ENCODE measurements at places on chromosomes 7 and 10. TPM values are rescaled to one million over a fixed set of nuclear protein-coding genes. Genes with fewer than 3 reads are reported as not detected.

DNA sequence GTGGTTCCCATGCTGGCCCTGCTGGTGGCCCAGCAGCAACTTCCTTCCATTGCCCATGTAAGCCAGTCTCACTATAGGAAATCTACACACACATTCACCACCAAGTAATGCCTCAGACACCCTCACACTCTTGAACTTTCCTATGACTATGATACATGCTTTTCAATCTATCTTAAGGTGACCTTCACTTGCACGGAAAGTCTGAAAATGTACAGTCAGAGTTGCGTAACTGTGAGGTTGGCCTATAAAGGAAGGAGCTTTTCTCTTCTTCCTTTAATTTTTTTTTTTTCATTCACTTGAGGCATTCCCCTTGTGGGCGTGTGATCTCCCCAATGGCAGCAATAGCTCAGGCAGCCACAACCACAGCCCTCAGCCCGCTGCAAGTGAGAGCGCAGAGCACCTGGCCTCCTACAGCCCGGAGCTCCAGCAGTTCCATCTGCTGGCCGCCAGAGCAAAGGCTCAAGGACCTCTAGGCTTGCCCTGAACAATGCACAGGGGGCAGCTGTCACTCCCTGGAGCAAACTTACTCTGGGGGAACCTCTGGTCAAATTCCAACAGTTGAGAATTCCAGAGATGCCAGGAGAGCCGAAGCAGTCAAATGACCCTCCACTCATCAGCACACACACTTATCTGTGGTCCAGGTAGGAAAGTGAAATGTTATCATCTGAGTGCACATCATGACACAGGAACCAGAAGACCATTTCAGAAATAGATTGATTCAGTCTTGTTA is 123.1 kb upstream of the ADO start:
- DNase-seq: peak; percentile 79

DNA sequence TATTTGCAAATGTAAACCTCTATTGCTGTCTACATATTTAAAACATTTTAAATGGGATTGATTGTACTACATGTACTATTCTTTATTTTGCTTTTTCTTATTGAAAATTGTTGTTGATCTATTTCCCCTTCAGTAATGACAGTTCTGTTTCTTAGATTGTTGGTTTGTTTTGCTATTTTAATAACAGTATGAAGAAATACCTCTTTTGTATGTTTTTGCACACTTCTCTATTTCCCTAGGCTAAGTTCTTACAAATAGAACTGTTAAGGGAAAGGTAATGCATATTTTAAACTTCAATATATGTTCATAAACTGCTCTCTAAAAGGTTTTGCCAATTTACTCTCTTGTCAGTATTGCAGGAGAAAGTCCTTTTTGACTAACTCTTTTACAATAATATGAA is 195.0 kb upstream of the PRPS1L1 start:
- DNase-seq: no peak

DNA sequence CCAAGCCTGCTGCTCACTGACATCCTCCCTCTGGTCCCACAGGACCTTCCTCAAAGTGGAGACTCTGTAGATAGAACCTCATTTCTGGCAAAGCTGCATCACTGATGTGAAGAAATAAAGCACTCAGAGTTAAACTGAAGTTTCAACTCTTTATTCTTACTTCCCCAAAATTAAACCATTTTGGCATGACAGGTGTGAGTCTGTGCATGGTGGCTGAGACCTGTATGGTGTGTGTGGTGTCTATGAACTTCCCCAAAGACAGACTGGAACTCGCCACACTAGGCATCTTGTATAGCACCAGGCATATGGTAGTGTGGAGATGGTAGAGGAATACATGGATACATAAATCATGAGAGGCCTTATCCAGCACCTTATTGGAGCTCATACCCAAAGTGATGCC is 6.6 kb upstream of the WDFY4 start:
- no peak for DNase-seq

- DNase-seq: no peak
Observed at GRCh38 chr10:102286216-102286615, 40.9 kb downstream of the GBF1 start.

GRCh38 chr10:84398696-84399095 is 70.3 kb downstream of the CCSER2 start:
- no peak for DNase-seq

DNA sequence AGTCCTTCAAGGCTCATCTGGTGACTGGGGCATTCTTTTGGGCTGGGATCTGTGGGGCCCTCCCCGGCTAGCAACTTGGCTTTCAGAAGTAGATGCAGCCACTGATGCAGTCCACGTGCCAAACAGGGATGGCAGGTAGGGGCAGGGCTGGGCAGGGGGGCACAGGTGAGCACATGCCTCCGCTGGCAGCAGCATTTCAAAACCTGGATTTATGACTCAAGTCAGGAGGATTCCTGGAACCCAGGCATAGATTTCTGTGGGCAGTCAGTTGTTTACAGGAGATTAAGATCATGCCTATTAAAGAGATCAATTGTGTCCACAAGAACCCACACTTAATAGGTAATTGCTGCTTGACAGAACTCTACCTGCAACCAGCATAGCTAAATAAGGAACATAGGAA is 839 bp upstream of the HABP2 start:
- no peak for DNase-seq

GRCh38 chr10:116208956-116209567 is 63.9 kb downstream of the GFRA1 start:
- no peak for DNase-seq

DNA sequence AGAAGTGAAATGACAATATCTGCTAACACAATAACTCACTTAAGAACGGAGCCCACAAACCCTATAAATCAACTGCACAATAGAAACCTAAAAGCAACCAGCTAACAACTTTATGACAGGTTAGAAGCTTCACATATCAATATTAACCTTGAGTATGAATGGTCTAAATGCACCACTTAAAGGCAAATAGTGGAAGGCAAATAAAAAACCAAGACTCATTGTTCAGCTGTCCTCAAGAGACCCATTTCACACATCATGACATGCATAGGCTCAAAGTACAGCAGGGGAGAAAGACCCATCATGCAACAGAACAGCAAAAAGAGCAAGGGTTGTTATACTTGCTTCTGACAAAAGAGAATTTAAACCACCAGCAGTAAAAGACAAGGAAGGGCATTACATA is 46.8 kb downstream of the CDC14C start:
- no peak for DNase-seq

DNA sequence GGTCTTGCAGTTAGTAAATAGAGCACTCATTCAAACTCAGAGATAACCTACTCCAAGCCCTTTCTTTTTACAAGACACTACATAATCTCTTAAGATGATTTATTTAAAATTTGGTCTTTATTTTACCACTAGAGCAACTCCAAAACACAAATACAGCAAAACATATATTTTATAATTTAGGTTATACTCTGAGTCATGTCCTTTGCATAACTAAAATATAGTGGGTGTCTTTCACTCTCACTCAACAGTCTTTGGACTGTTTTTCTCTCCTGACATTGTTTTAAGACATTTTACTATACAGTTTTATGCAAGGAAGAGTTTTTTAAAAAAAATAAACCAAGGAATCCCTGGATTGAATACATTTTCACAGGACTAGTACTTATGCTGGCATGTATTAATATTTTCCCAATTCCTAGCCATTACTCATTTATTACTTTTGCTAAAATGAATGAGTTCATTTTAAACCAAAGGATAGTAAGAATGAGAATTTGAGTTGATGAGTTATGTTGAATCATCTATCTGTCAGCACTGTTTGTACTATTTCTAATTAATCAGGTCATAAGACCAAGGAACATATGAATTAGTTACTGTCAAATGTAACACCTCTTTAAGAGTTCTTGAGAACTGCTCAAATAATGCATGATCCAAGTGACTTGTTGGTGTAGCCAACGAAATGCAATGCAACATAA is 303.1 kb upstream of the FZD1 start:
- DNase-seq: no peak

GRCh38 chr7:156464339-156464738 is 176.2 kb upstream of the RNF32 start:
- DNase-seq: no peak

GRCh38 chr10:62652114-62652513 is 152.4 kb upstream of the ADO start:
- no peak for DNase-seq

DNA sequence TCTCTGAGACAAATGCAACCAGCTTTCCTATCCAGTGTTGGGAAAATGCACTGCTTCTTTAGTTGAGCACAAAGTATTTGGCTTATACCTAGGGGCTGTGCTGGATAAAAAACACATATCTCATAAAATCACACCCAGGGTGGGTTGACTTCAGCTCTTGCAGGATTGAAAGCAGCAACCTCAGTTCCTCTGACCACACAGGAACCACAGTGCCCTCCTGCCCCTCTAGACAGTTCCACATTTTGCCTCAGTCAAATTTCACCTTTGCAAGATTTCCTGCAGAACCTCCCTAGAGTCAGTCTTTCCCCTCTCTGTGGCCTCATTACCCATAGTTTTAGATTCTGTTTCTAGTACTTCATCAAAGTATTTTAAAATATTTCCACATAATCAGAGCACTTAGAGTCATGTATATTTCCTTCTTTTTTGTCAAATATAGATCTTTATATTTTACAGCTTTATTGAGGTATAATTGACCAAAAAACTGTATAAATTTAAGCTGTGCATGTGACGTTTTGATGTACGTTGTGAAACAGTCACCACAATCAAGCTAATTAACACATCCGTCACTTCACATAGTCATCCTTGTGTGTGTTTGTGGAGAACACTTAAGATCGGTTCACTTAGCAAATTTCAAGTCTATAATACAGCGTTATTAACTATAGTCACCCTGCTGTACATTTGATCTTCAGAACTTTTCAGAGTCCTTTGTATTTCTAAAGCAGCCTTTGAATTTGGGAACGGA is 37.0 kb upstream of the EGR2 start:
- DNase-seq: peak; percentile 62

- no peak for DNase-seq
Observed at GRCh38 chr7:156128496-156128895, 316.2 kb upstream of the SHH start.

DNA sequence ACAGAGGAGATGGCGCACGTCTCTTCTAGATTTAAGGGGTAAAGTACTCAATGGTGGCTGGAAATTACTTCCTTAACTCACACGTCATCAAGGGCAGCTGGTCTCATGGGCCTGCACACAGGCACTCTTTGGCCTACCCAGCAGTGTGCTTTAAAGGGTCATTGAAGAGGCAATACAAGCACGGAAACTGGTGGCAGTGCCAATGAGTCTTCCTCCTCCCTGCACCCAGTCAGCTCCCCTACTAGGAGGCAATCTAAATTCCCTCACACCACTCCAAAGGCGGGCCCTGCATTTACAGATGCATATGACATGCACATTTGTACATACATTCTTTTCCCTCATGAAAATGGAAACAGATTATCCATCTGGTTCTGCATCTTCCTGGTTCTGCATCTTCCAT is 47.4 kb downstream of the PPIF start:
- no peak for DNase-seq

GRCh38 chr7:1021366-1021765 is 23.0 kb upstream of the GPR146 start:
- no peak for DNase-seq

Gene FAM237B
- total RNA-seq: not detected

Gene CLRN3
- total RNA-seq: not detected

Gene GPR26
- not detected for total RNA-seq

Gene GLI3
- not detected for total RNA-seq

Gene CUZD1
- total RNA-seq: 3.1 TPM

Gene SSC4D
- 0.47 TPM for total RNA-seq

Gene BAIAP2L1
- 1.0 TPM for total RNA-seq

Measured in activated CD8-positive, alpha-beta T cell treated with anti-CD3 and anti-CD28 coated beads, Interleukin-2, amount 10 ng/mL, durations not matched to agents 7 days and 5 days (primary cell).